Hematopoietic multipotent progenitor cell treated with erythropoietin and hydrocortisone succinate and interleukin-3 and kit ligand, for 8 days (in vitro differentiated cells): ENCODE measurements at places on chromosomes 12 and 14.

GRCh38 chr12:27937768-27938167 lies 34.8 kb downstream of the PTHLH start:
- no peak for DNase-seq

DNA sequence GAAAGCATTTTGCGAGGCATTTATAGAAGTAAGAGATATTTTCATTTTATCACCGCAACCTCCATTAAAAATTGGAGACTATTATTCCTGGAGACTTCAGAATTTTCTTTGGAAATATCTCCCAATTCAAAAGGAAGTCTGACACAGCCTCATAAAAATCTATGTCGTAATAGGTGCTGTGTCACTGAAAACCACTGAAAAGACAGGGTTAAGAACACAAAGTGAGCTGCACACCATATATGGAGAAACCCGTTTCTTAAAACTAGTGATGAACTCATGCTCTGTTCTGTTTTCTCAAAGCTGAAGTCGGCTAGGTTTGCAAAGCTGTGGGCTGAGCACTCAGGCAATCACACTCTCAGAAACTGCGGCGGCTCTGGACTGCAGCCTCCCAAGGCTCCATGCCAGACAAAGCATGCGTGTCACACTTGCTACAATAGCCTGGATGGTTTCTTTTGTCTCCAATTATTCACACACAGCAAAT lies at the start of gene GLIPR1:
Gene GLIPR1 (plus strand): TSS at position 287 of the 481 bp plus-strand sequence. CDS start 126 bp downstream, at position 413.
- DNase-seq, result peak; percentile 42

DNA sequence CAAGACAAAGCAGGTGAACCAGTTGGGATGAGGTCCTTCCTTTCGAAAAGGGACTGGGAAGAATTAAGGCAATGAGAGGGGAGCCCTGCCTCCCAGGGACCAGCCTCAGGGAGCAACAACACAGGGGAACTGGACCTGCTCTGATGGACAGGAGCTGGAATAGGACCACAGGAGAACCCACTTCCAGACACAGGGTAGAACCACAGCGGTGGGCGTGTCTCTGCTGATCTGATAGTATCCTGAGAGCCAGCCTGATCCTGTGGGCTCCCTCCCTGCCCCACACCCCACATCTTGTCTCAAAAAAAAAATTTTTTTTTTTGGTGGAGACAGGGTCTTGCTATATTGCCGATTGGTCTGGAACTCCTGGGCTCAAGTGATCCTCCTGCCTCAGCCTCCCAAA lies 13.6 kb upstream of the PLEK2 start:
- DNase-seq, result peak; percentile 50

DNA sequence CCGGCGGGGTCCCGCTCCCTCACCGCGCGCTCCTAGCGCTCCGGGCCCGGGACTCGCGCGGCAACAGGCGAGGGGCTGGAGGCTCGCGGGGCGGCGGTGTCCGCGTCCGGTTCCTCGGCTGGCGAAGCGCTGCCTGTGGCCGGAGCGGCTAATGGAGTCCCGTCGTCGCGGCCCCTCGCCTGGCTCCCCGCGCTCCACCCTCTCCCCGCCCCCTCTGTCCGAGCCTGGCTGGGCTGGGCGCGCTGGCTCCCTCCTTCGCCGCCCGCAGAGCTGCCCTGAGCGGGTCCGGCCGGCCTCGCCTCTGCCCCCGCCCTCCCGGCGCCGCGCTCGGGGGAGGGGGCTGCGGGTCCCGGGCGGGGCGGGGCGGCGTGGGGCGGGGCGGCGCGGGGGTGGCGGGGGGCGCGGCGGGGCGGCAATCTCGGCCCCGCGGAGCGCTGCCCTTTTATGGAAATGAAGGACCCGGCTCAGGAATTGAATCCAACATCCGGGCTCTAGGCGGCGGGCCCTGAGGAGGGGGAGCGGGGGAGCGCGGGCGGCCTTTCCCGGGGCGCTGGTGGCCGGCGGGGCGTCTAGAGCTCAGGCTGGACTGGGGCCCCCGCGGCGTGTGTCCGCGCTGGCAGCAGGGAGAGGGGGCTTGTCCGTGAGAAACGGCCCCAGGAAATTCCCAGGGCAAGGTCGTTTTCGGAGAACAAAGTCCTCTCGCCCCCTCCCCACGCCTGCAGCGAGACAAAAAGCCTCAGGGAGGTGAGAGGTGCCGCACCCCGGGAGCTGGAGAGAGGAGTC lies at the start of gene FERMT2:
Gene FERMT2 (minus strand): TSS at position 153 of the 783 bp plus-strand sequence. CDS start 482 bp downstream, outside the sequence.
- DNase-seq, result no peak

GRCh38 chr14:99260587-99261551 lies 11.1 kb downstream of the BCL11B start:
- no peak for DNase-seq

DNA sequence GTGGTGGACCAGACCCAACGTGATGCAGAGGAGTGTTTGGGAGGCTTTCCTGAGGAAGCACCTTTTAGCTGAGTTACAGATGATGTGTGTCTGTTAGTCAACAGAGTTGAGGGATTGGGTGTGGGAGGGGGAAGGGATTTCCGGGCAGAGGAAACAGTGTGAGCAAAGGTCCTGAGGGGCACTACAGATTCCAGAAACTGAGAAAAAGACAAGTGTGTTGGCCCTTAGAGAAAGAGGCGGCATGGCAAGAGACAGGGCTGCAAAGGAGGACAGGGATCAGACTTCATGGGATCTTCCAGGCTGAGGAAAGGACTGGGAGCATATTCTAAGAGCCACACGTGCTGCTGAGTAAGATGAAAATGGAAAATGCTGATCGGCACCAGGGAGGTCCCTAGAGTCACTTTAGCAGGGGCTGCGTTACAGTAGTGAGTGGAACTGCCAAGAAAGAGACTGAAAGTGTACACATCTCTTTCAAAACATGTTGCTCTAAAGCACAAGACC lies 9.4 kb upstream of the RPS6KL1 start:
- DNase-seq, result no peak

- no peak for DNase-seq
Measured at GRCh38 chr12:127271776-127272175, 995.2 kb upstream of the TMEM132C start.

DNA sequence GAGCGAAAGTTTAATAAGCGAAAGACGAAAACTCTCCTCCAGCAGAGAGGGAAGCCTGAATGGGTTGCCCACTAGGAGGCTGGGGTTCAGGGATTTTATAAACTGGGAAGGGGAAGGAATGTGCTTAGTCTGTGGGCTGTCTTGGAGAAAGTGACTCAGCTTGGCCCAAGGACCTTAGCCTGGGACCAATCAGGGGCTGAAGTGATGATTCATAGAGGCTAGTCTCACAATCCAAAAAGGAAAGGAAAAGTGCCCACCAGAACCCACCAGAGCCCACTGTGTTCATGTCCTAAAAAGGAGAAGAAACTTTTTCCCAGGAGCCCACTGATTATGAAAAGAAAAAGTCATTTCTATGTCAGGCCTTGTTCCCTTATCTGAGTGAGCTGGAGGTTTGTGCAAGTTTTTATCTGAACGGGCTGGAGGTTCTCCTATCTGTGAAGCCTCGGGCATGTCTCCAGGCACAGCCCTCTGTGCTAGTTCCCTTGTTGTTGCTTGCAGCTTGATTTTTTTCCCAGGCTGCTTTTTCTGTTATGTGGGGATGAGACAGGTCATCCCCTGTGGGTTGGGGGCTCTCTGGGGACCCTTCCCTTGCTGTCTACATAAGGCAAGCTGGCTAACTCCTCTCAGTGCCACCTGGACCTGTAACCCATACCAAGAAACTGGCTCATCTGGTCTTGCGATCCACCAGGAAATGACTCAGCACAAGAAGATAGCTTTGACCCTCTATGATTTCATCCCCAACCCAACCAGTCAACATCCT lies 8.3 kb upstream of the GOLGA5 start:
- peak; percentile 88 for DNase-seq

DNA sequence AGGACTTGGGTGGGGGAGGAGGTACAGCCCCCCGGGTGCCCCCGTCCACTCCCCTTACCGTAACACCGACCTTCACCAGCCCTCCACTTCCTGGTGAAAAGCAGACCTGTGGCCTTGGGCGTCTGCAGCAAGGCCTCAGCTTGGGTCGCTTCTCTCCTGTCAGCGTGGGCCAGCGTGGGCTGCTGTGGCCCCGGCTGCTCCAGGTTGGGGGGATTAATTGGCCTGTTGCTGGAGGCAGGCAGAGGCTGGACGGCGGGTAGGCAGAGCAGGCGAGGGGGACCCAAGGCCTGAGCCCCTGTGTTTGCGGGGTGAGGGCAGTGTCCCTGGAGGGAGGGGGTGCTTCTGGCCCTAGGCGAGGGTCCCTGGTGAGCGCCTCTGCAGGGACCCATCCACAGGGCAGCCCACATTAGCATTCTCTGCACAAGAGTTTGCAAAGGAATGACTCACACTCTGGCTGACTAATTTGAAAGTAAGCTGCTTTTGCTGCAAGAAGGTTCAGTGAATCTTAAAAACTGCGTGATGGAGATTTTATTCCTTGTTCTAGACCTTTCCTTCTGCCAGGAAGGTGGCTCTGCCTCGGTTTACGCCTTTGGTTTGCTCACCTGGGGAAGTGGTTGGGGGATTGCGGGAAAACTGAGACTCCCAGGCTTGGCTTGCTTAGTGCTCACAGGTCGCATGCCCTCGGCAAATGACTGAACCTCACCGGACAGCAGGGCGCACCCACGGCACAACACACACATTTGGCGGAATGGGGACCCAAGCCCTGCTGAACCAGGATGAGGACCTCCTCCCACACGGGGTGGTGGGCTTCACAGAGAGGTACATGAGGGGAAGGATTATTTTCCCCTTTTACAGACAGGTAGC lies 37.9 kb upstream of the DLK1 start:
- DNase-seq, result no peak
